ENCODE measurements at places on chromosomes 12 and 14. TPM values are rescaled to one million over a fixed set of nuclear protein-coding genes. Genes with fewer than 3 reads are reported as not detected.

LRRC10 gene
- not detected for total RNA-seq

CIROP gene
- total RNA-seq = not detected

DNA sequence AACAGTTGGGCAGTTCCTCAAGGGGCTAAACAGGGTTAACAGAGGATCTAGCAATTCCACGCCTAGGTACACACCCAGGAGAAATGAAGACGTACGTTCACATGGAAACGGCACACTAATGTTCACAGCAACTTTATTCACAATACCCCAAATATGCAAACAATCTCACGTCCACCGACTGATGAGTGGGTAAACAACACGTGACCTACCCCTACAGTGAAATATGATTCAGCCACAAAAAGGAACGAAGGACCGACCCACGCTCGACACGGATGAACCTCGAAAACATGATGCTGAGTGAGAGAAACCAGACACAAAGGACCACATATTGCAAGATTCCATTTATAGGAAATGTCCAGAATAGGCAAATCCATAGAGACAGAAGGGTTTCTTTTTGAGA, 112.7 kb downstream of the NCOR2 start:
- H3K4me1 ChIP-seq = peaks cover 31% of the 10 kb centered on the region
- no peak overlapping the region for H3K27ac ChIP-seq
- no peak overlapping the region for H3K4me3 ChIP-seq
- H3K27me3 ChIP-seq = no peaks in the 10 kb centered on the region
- H3K36me3 ChIP-seq = peaks cover 19% of the 10 kb centered on the region

GRCh38 chr12:65854629-65855028, 30.3 kb downstream of the HMGA2 start:
- no peaks in the 10 kb centered on the region for H3K27me3 ChIP-seq
- H3K4me3 ChIP-seq = no peak overlapping the region
- peaks cover 26% of the 10 kb centered on the region for H3K36me3 ChIP-seq
- peak overlapping the region; percentile 66 for H3K27ac ChIP-seq
- H3K4me1 ChIP-seq = peaks cover 54% of the 10 kb centered on the region
- DNase-seq = no peak

EGLN3 gene
- total RNA-seq = 0.37 TPM

CACNA2D4 gene
- total RNA-seq = not detected
